8988T (cell line): ENCODE measurements at places on chromosomes 11 and 22.

GRCh38 chr22:38941488-38941987, 15.9 kb upstream of the APOBEC3A start:
- no peak for DNase-seq

DNA sequence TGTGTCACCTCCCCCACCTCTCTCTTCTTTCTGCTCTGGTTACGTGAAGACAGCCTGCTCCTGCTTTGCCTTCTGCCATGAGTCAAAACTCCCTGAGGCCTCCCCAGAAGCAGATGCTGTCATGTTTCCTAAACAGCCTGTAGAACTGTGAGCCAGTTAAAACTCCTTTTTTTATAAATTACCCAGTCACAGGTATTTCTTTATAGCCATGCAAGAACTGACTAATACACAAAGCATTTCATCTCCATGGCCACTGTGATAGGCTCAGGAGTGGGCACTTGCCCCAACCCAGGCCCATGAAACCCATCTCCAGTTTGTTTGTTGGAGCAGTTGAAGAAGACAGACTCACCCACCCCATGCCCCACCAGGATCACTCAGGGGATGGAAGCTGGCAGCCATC, 253.3 kb upstream of the ISX start:
- DNase-seq: no peak

- no peak for DNase-seq
Measured at GRCh38 chr11:108115500-108116140, 5.7 kb upstream of the ACAT1 start.

DNA sequence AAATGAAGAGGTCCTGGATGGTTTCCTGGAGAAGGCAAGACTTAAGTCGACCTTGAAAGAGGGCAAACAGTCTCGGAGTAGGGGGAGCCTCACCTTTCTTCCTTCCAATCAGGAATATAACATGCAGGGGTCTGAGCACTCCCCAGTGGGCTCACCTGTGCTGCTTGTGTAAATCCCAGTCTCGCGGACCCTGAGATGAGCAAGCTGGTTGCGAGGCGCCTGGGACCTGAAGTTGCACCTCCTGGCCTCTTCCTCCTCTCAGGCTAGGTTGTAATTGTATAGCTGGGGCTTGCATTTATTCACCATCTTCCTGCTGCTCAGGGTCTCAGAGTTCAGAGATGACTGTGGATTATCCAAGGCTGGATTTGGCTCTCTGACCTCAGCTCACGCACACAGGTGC, 7.5 kb upstream of the WBP2NL start:
- DNase-seq: no peak

- DNase-seq: no peak
Measured at GRCh38 chr22:42961810-42962209, 53.1 kb downstream of the PACSIN2 start.

DNA sequence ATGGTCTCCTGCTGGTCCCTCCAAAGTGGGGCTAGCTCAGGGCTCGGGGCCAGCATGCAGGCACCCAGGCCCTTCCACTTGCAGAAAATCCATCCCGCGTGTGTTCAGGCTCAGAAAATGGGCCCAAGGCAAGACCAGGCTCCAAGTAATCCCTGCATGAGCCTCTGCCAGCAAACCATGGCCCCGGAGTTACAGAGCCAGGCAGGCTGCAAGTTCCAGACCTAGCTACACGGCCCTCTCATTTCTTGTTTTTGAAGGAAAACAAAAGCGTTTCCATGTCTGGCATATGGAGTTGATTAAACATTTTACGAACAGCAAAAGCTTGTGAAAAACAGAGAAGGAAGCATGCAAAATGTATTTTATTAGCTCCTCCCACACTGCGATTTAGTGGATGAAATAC, 29.7 kb downstream of the KIAA0930 start:
- no peak for DNase-seq

- no peak for DNase-seq
Measured at GRCh38 chr11:75469785-75470405, 36.9 kb upstream of the KLHL35 start.

- DNase-seq: no peak
Measured at GRCh38 chr11:125929445-125930075, 16.3 kb upstream of the VSIG10L2 start.

- no peak for DNase-seq
Measured at GRCh38 chr11:68093565-68093964, 27.6 kb downstream of the CHKA start.

DNA sequence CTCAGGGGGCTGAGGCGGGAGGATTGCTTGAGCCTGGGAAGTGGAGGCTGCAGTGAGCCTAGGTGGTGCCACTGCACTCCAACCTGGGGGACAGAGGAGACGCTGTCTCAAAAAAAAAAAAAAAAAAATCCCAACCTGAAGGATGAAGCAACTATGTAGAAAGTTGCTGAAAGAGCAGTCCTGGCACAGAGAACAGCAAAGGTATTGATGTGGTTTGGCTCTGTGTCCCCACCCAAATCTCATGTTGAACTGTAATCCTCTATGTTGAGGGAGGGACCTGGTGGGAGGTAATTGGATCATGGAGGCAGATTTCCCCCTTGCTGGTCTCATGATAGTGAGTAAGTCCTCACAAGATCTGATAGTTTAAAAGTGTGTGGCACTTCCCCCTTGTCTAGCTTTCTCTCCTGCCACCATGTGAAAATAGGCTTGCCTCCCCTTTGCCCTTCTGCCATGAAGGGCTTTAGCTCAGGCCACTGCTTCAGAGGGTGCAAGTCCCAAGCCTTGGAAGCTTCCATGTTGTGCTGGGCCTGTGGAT, 10.7 kb upstream of the SERPING1 start:
- no peak for DNase-seq

GRCh38 chr11:133934599-133935550, 21.9 kb downstream of the IGSF9B start:
- no peak for DNase-seq

GRCh38 chr11:104291646-104292045, 127.7 kb upstream of the PDGFD start:
- no peak for DNase-seq

DNA sequence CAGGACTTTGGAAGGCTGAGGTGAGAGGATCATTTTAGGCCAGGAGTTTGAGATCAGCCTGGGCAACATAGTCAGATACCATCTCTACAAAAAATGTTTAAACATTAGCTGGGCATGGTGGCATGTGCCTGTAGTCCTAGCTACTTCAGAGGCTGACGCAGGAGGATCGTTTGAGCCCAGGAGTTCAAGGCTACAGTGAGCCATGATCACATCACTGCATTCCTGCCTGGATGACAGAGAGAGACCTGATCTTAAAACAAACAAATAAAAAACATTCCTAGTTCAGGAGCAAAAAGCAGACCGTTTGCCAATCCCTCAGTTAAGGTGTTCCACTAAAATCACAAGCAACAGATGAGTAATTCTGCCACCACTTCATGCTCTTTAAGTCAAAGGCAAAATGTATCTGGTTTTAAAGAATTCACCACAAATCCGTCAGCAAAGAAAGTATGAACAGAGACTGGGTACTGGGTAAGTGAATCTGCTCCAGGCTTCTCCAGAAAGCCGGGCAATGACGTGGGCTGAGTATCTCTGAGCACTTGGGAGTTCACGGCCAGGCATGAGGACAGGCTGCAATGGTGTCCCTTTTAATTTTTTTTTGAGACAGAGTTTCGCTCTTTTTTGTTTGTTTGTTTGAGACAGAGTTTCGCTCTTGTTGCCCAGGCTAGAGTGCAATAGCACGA, 19.5 kb downstream of the CLTCL1 start:
- no peak for DNase-seq
